ENCODE measurements at places on chromosomes 2 and 18. TPM values are rescaled to one million over a fixed set of nuclear protein-coding genes. Genes with fewer than 3 reads are reported as not detected.
A peak's percentile ranks its signal among the peaks of the same experiment; 100 is the strongest.

DNA sequence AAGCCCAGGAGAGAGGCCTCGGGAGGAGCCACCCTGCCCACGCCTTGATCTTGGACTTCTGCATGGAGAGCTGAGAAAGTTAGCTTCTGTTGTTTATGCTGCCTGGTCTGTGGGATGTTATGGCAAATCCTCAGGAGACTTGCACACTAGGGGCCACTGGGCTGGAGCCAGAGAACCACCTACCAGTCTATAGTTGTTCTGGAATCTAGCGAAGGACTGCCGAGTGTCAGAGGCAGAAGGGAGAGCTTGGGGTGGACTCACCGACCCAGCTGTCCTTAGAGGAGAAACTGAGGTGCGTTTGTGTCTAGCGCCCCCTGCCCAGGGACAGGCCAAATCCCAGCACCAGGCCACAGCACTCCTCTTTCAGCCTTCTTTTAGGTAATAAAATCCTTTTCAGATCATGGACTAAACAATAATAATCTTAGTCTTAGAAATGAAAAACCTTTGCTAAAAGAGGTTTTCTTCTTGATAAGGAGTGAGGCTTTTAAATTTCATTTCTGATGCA, 398.7 kb upstream of the SALL3 start:
- no peak for DNase-seq
- no peaks in the 10 kb centered on the region for H3K4me1 ChIP-seq
- H3K4me3 ChIP-seq = no peak overlapping the region
- no peaks in the 10 kb centered on the region for H3K27me3 ChIP-seq
- H3K27ac ChIP-seq = no peak overlapping the region

- no peak for DNase-seq
- no peak overlapping the region for H3K27ac ChIP-seq
- H3K27me3 ChIP-seq = no peaks in the 10 kb centered on the region
- H3K4me3 ChIP-seq = no peak overlapping the region
- no peaks in the 10 kb centered on the region for H3K4me1 ChIP-seq
Measured at GRCh38 chr18:34880882-34881834, 160.1 kb upstream of the MAPRE2 start.

- H3K4me3 ChIP-seq = no peak overlapping the region
- DNase-seq = no peak
- no peaks in the 10 kb centered on the region for H3K4me1 ChIP-seq
- no peaks in the 10 kb centered on the region for H3K36me3 ChIP-seq
Measured at GRCh38 chr18:62998443-62998842, 283.1 kb downstream of the PHLPP1 start.

GRCh38 chr2:23563673-23564614, 179.0 kb downstream of the KLHL29 start:
- H3K4me1 ChIP-seq = no peaks in the 10 kb centered on the region
- no peaks in the 10 kb centered on the region for H3K36me3 ChIP-seq
- no peaks in the 10 kb centered on the region for H3K27me3 ChIP-seq
- no peak for DNase-seq

DNA sequence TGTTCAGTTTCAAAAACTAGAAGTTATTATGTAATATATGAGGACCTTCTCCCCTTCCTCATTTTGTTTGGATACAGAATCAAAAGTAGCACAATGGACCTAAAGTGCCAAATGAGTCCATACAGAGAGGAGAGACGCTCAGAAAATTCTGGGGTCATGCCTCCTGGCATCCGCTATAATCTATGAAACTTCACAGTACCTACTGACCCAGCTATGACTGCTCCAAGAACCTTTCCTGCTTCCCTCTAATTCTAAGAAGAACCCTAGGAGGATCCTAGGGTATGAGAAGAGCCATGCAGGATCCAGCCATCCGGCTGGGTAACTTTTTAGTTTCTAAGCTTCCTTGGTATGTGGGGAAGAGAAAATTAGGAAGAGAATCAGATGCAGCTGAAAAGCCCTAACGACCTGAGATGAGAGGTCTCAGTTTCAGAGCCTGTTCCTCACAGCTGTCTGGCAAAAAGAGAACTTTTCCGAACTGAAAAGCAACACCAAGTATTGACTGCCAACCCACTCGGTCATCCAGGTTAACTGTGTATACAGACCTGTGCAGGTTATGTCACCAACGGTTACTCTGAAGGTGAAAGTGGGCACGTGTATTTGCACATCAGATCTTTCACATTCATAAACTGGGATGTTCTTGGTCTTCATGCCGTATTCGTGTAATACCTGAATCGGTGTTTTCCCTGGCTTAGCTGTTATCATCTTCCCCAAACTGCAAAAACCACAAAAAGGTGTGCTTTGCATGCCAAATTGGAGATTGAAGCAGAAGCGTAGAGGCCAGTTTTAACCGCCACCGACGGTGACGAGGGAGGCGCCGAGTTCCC, 1.1 kb downstream of the PRKRA start:
- H3K27me3 ChIP-seq = no peaks in the 10 kb centered on the region
- H3K4me1 ChIP-seq = peaks cover 11% of the 10 kb centered on the region
- peak overlapping the region; percentile 88 for H3K4me3 ChIP-seq
- peak overlapping the region; percentile 99 for H3K27ac ChIP-seq

DNA sequence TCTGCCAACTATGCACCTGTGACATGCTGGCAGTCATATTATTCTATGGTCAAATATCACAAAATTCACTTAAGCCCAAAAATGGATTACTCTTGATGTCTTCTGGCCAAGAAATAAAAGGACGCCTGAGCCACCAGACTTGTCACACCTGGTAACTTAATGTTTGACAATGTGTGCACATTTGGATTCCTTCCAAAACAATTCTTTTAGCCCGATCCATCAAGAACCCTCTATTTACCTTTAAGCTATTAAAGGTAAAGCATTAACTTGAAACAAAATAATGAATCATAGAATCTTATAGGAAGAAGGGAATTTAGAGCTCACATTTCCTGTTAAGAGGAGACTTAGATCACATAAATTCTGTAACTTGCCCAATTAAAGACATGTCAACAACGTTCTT, 46.5 kb upstream of the NFU1 start:
- no peaks in the 10 kb centered on the region for H3K27me3 ChIP-seq
- no peak for DNase-seq
- H3K4me3 ChIP-seq = no peak overlapping the region
- no peaks in the 10 kb centered on the region for H3K36me3 ChIP-seq
- H3K4me1 ChIP-seq = peaks cover 3% of the 10 kb centered on the region

DNA sequence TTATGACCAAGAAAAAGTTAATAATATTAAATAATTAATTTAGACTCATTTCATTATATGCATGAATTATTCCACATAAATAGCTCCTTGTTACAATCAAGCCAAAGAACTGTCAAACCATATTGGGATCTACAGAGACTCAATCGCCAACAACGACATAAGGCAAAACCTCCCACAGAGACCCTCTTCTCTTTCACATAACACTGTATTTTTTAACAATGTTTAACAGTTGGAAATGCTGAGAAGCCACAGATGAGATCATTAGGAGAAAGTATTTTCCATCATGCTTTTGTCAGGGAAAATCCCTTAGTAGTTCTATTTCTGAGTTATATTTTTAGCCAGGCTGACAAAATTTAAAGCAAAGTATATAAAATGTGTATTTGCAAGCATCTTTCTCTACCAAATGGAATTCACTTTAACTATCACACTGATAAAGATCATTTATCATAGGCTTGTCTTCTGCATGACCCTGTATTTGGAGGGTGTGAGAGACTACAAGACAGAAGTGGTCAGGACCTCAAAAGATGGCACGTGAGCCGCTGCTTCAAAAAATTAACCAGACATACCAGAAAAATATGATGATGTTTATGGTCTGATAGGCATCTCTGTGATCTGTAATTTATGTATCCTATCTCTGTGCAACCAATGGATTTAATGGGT, 383.8 kb downstream of the NRXN1 start:
- H3K4me1 ChIP-seq = no peaks in the 10 kb centered on the region
- no peaks in the 10 kb centered on the region for H3K36me3 ChIP-seq
- H3K27ac ChIP-seq = no peak overlapping the region
- no peak for DNase-seq
- H3K27me3 ChIP-seq = no peaks in the 10 kb centered on the region

DNA sequence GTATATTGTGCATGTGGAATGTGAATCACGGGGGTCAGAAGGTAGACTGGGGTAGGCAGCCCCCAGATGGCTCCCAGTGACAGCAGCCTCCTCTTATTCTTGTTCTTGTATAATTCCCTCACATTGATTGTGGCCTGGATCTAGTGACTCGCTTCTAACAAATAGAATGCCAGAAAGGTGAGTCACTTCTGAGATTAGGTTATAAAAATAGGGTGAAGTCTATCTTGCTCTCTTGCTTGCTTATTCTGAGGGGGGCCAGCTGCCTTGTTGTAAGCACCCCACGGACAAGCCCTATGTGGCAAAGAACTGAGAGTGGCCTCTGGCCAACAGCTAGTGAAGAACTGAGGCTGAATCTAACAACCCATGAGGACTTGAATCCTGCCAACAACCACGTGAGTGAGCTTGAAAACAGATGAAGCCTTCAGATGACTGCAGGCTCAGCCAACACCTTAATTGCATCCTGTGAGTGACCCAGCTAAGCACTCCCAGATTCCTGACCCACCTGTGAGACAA, 15.6 kb upstream of the RMND5A start:
- no peak overlapping the region for H3K4me3 ChIP-seq
- no peak overlapping the region for H3K27ac ChIP-seq
- H3K4me1 ChIP-seq = peaks cover 3% of the 10 kb centered on the region
- H3K36me3 ChIP-seq = no peaks in the 10 kb centered on the region

GRCh38 chr2:27074738-27075565, 3.5 kb upstream of the EMILIN1 start:
- H3K36me3 ChIP-seq = no peaks in the 10 kb centered on the region
- H3K4me3 ChIP-seq = no peak overlapping the region
- H3K27ac ChIP-seq = no peak overlapping the region
- peak; percentile 44 for DNase-seq
- peaks cover 8% of the 10 kb centered on the region for H3K4me1 ChIP-seq
- H3K27me3 ChIP-seq = no peaks in the 10 kb centered on the region

DNA sequence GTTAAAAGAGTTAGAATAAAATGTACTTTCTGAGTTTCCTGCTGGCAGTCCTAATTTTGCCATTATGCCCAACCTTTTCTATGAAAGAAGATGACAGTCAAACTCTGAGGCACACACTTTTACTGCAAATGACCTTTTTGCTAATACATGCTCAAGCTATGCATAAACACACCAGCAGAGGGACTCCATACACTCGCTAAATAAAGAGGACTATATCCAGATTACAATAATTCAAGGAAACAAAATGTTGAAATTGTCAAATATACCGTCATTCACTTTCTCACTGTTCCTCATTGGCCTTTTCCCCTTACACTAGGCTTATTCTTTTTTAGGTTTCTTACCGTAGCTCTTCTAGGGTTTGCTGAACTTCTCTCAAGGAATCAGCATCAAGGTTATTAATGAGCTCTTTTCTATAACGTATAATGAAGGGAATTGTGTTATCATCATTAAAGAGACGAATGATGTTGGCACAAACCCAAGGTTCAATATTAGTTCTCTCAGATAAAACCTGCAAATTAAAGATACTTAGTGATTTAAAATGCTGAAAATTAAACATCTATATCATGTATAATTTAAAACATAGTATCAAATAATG, 25.7 kb downstream of the SRBD1 start:
- H3K4me3 ChIP-seq = peak overlapping the region; percentile 9
- peak; percentile 38 for DNase-seq
- H3K27ac ChIP-seq = no peak overlapping the region
- H3K36me3 ChIP-seq = no peaks in the 10 kb centered on the region
- peaks cover 2% of the 10 kb centered on the region for H3K4me1 ChIP-seq

DNA sequence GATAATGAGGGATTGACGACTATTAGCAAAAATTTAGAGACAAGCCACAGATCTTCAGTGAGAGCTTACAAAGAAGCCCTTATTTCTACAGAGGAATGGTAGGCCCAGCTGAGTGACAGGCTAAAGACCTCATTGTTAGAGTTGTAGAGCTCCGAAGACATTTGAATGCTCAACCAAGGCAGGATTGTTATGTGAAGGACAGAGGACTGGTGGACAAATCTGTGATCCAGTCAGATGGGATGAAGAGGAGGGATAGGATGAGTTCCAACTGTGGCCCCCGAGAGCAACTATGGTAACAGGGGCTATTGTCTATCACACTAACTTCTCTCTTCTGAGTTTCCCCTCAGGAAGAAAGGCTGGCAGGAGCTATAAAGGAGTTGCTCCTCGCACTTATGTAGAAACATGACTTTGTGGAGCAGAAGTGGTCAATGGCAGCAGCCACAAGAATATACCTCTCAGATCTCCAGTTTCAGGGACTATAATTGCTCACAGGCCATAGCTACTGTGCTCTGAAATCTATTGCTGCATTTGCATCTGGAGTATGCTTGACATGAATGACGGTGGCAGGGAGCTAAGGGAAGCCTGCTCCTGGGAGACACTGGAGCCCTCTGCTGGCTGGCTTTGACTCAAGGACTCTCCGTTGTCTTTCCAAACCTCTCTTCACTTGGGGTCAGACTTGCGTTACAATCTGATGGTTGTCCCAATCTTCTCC, 50.3 kb upstream of the GREB1L start:
- no peak overlapping the region for H3K27ac ChIP-seq
- H3K4me1 ChIP-seq = no peaks in the 10 kb centered on the region
- no peak for DNase-seq
- no peak overlapping the region for H3K4me3 ChIP-seq

Gene ZNF385B
- total RNA-seq = 10.9 TPM

Gene CNTNAP5
- total RNA-seq = 0.50 TPM

Gene LIMS4
- total RNA-seq = 2.9 TPM

Gene CCDC74A
- total RNA-seq = 9.5 TPM

Gene TUBA3E
- not detected for total RNA-seq
